Left hindlimb (tissue), 1 donor: ENCODE measurements at places on chromosomes 13 and 19.

DNA sequence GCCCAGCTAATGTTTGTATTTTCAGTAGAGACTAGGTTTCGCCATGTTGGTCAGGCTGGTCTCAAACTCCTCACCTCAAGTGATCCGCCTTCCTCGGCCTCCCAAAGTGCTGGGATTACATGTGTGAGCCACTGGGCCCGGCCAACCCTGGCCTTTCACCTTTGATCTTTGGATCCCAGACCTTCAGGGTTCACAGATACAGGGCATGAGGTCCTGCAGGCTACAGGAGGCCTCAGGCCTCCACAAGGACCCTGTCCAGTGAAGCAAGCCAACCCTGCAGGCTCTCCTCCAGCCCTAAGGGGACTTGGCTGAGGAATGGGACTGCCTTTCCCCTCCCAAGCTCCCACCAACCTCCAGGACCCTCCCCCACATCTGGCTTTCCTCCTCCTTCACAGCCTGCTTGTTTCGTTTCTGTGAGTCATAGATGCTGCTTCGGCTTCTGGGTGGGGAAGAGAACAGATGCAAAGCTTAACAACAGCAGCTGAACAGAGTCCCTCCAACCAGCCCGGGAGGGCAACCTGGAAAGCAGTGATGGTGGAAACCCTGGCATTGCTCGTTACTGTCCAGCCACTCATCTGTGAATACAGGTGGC, 11.8 kb downstream of the ARHGEF18 start:
- DNase-seq, result no peak

DNA sequence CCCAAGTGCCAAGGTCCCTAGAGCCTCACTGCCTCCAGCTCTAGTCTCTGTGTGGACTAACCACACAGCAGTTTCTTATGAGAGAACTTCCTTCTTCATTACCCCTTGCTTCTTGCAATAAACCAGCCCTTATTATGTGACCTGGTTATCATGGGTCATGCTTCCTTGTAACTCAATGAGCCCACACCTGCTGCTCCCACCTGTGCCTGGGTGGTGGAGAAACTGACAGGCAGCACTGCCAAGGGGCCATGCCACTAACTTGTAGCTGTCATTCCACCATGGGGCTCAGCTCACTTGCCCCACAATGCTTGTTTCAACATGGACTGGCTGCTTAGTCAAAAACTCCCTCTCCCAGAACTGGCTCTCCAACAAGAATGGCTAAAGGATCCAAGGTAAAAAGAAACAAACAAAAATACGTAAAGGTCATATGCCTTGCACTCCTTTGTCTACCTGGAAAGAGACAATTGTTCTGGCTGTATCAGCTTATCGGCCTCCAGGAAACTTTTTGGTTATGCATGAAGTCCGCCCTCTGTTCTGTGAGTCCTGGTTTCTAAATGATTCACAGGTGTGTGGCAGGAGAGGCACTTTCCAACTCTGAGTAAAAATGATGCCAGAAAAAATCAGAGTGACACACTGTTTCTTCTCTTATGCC, 446.4 kb downstream of the COG6 start:
- DNase-seq, result no peak

DNA sequence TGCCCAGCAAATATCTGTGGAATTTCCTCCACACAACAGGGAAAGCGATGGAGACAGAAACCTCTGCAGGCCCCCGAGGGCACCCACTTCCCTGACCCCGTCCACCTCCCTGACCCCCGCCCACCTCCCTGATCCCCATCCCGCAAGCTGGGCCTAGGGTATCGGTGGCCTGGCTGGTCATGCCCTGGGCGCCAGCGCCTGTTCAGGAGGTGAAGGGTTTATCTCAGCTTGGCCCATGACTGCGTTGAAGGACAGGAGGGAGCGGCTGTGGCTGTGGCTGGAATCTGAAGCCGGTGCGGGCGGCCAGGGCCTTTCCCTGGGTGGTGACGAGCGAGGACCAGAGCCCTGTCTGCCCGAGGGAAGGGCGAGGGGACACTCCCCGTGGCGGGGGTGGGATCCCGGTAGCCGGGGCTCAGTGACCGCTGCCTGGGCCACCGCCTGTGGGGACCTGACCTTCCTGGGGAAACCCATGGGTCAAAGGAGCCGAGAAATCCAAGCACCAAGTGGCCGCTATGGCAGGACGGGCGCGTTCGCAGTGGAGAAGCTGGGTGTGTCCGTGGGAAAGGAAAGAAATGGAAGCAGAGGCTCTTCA, 20.7 kb downstream of the GAS6 start:
- no peak for DNase-seq

GRCh38 chr13:34419755-34420154, 522.3 kb upstream of the NBEA start:
- no peak for DNase-seq

DNA sequence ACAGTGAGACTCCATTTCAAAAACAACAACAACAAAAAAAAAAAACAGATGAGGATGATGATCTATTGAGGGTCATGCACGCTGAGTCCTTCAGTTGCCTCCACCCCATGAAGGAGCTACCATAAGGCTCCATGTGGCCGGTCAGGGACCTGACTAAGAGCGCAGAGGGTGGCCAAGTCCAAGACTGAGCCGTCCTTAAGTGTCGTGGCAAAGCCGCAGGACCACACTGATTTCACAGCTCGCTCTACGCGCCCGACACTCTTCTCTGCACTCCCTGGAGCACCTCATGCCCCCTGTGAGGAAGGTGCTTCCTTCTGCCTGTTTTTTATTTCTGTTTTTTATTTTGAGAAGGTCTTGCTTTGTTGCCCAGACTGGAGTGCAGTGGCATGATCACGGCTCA, 12.3 kb downstream of the TTYH1 start:
- DNase-seq, result no peak

GRCh38 chr13:32415019-32415418, 12.9 kb downstream of the N4BP2L1 start:
- no peak for DNase-seq

- DNase-seq, result no peak
These were observed 13.3 kb downstream of the SLC7A1 start for GRCh38 chr13:29582171-29582570.

GRCh38 chr13:84352946-84353345, 470.7 kb upstream of the SLITRK1 start:
- DNase-seq, result no peak

DNA sequence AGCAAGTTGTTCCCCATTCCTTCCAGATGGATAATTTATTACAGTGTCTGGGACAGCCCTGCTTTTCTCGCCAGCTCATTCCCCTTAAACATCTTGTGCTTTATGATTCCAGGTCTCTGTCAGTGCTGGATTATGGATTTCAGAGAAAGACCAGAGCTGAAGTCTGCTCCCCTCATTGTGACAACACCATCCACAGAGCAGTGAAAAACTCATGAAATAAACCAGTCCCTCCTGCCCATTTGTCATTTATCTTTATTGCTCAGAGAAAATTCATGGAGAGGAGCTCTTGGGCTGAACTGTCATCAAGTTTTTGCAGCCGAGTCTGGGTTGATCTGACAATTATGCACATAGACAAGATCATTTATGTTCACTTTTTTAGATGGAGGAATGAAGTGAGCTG, 92.7 kb upstream of the GPR12 start:
- no peak for DNase-seq

GRCh38 chr19:28864577-28865042, 348.3 kb downstream of the UQCRFS1 start:
- DNase-seq, result no peak

DNA sequence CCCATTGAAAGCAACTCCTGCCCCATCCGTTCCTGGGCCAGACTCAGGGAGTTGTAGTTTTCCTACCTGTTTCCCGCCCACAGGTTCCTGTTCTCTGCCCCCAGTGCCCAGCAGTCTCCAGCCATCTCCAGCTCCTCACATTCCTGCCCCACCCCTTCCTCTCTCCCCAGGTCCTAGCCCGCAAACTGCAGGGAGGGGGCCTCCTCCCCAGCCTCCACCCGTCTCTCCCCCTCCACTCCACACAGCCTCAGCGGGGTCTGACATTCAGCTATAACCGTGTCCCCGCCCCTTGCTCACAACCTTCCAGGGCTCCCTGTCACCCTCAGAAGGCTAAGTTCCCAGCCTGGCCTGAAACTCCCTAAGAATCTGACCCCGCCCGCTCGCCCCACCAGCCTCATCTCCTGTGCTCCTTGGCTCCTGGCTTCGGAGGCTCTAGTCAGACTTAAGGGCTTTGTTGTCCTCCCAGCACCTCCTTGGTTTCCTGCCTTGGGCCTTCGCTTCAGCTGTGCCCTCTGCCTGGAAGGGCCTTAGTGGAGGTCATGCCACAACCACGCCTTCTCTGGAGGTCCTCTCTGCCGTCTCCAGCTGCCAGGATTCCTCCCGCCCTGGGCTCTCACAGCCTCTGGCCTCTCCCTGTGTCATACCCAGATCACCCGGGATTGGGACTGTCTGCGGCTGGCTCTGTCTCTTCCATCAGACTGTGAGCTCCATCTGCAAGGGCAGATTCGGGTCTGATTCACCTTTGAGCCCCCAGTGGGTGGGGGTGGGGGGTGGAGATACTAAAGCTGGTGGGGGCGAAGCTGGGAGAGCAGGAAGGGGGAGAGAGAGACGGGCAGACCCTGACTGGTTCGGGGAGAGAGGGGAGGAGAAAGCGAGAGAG, 5.1 kb upstream of the SPACA6 start:
- peak; percentile 80 for DNase-seq

GRCh38 chr19:40217934-40218890, at the start of gene TTC9B:
Gene TTC9B (minus strand): TSS chr19:40218384. CDS start chr19:40218381, 3 bp downstream.
- peak; percentile 44 for DNase-seq

GRCh38 chr13:28339419-28339818, 155.5 kb downstream of the FLT1 start:
- no peak for DNase-seq
